ENCODE measurements at places on chromosomes 3 and 15.

GRCh38 chr3:34382859-34383258 is 584.4 kb downstream of the PDCD6IP start:
- no peak for DNase-seq

DNA sequence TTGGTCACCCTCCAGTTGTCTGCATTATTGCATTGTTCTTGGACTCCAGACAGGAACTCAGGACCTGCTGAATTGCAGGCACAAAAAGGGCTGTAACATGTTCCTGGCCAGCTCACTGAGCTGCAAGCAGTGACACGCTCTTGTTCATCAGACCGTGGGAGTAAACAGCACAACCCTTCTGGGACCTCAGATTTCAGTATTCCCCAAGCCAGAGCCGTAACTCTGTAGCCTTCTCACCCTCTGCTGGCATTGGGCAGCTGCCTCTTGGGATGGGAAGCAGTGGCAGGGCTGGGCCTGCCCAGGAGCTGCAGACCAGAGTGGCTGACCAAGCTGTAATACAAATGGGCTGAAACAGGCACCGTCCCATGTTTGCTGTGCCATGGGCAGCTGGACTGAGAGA is 607.1 kb upstream of the BCHE start:
- no peak for DNase-seq

- no peak for DNase-seq
Observed at GRCh38 chr3:168951884-168952283, 711.6 kb downstream of the MECOM start.

DNA sequence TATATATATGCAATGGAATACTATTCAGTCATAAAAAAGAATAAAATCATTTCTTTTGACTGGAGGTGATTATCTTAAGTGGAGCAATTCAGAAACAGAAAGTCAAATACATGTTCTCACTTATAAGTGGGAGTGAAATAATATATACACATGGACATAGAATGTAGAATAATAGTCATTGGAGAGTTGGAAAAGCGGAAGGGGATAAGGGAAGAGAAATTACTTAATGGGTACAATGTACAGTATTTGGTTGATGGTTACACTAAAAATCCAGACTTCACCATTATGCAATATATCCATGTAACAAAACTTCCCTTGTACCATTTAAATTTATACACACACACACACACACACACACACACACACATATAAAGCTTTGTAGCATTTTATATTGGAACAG is 84.3 kb downstream of the RAP2B start:
- no peak for DNase-seq

GRCh38 chr3:58329150-58329921 is 3.4 kb upstream of the PXK start:
- DNase-seq: no peak

GRCh38 chr15:62447742-62448141 is 282.7 kb upstream of the C2CD4B start:
- DNase-seq: no peak

GRCh38 chr3:15628967-15629366 is 27.4 kb downstream of the BTD start:
- no peak for DNase-seq

GRCh38 chr3:46702246-46703012 is 1.2 kb downstream of the TMIE start:
- no peak for DNase-seq

DNA sequence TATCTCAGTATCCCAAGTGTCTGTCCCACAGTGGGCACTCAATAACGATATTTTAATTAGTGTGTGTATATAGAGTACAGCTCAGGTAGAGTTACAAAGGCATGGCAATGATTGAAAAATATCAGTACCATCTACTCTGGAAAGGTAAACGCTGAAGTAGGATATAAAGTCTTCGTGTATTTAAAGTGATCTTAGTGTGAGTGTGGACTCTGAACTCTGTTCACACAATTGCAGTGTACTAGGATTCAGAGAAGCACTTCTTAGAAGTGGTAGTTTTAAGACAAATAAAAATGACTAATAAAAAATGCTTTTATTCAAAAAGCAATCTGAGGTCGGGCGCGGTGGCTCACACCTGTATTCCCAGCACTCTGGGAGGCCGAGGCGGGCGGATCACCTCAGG is 62.9 kb upstream of the RAP2B start:
- DNase-seq: no peak

DNA sequence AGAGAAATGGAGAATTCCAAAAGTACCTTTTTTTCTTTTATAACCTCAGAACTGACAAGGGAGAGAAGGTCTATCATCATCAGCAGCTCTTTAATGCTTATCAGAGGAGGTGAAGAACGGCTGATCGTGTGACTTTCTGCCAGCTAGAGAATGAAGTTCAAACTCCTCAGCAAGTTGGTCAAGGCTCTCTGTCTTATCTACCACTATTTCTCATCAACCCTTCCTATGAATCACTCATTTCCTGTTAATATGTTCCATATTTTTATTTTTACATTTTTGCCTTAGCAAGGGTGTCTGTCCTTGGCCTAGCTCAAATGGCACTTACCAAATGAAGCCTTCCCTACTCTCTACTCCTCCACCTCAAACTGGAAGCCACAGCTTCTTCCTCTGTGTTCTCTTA is 73.1 kb upstream of the TSPAN3 start:
- no peak for DNase-seq

- no peak for DNase-seq
Observed at GRCh38 chr3:186653080-186653707, 12.6 kb upstream of the HRG start.

DNA sequence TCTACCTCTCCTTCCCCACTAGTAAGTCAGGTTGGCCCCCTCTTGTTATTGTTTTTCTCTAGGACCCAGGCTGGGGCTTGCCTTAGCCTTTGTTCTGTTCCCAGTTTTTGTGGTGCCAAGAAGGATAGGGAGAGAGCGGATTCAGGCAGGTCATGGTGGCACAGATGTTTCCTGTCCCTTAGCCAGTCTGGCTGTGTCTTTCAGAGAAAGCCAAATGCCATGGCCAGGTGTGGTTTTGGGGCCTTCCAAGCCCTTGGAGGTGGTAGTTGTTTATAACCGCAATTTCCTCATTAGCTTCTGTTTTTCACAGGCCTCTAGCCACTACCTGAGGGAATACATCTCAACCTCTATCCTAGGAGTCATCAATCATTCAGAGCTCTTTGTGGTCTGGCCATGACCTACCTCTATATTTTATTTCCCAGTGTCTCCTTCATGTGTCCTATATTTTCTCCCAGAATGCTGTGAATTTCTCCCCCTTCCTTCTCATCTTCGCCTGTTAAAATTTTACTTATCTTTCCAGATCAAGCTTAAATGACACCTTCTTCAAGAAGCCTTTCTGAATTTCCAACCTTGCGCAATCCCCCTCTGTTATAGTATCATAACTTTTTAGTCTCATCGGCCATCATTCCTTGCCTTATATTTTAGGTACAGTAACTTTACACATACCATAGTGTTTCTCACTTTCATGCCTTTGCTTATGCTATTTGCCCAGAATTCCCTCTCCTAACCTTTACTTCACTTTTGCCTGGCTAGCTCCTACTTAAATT is 38.2 kb downstream of the TIMP4 start:
- no peak for DNase-seq

DNA sequence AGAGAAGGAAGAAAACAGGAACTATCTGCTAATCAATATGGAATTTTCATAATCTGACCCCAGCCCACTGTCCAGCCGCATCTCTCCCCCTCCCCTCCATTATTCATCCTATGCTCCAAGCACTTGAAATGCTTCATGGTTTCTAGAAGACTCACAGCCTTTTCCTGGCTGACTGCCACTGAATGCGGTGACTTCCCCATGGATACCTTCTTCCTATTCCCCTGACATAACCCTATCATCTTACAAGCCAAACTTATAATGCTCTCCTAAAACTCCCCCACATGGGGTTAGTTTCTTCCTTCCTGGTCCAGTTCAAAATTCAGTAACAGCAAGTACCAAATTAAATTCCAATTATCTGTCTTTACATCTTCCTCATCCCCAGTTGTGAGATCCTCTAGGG is 31.2 kb upstream of the PTX3 start:
- no peak for DNase-seq

DNA sequence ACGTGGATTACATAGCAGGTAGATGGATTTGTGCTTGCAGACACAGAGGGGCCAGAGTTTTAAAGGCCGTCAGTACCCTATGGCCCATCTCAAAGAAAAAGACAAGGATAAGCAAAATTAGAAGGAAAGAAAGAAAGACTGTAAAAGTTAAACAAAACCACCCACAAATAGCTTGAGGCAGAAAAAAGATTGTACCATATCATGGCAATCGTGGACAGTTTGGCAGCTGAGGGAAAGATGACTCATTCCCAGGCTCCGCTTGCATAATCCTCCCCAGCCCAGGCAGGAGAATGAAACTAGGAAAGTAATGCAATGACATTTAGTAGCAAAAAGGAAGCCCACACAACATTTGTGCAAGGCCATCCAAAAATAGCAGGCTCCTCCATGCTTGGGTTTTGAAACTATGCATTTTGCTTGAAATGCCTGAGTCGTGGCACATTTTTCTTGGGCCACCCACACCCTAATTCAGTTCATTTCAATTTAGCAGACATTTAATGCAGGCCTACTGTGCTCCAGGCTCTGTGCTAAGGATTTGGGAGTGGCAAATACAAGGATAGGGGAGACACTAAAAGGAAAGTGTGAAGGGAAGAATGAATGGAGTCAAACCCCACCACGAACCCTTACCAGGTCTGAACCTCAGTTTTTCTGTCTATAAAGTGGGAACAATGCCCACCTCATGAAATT is 40.9 kb upstream of the SMAD3 start:
- DNase-seq: no peak

GRCh38 chr3:162769564-162769963 is 1273.0 kb downstream of the OTOL1 start:
- no peak for DNase-seq

DNA sequence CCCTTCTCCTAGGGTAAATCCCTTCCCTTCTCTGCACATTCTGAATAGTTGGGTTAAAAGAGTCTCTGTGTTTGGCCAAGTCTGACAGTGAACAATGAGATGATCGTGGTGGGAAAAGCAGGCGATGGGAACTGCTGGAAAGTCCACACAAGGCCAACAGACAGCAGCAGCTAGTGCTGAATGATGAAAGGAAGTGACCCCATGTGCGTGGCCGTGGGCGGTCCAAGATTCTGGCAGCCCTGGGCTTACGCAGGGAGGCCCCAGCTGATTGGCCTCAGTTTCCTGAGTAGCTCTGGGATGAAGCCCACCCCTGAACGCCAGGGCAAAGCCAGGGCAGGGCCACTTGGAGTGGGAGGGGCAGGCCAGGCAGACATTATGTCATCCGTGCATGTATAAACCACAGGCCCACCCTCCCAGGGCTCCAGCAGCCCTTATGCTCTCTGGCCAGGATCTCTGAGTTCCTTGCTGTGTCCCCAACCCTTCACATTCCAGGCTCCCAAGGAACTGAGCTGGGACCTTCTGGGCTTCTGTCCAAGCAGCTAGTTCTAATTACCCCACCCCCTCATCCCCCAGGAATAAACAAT is 57.8 kb downstream of the CDC25A start:
- DNase-seq: no peak

- DNase-seq: no peak
Observed at GRCh38 chr3:55731741-55732140, 244.6 kb upstream of the WNT5A start.

DNA sequence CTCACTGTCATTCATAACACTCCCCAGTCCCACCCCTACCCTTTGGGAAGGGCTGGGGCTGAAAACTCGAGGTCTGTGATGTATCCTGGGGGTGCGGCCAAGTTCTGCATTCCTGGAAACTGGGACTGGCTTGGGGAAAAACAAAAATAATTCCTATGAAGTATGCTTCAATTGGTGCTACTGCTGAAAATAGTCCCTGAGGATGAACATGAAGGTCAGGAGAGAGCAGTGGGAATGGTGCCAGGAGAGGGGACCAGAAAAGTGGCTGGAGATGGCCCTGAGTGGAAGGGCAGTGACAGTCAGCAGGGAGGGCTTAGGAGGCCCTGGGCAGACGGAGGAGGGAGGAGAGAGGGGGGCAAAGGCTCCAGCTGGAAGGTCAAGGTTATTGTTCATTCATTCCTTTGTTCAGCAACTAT is 4.8 kb upstream of the ISLR start:
- no peak for DNase-seq

- DNase-seq: no peak
Observed at GRCh38 chr3:8156138-8156537, 345.5 kb upstream of the LMCD1 start.

DNA sequence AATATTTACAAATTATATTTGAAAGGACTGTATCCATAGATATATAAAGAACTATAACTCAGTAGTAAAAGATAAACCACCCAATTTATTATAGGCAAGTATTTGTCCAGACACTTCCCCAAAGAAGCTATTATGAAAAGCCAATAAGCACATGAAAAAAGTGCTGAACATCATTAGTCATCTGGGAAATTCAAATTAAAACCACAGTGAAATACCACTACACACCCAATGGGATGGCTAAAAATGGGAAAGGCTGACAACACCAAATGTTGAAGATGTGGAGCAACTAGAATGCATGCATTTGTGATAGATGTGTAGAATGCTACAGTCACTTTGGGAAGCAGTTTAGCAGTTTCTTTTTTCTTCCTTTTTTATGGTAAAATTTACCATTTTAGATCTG is 147.0 kb downstream of the PDE8A start:
- DNase-seq: no peak

DNA sequence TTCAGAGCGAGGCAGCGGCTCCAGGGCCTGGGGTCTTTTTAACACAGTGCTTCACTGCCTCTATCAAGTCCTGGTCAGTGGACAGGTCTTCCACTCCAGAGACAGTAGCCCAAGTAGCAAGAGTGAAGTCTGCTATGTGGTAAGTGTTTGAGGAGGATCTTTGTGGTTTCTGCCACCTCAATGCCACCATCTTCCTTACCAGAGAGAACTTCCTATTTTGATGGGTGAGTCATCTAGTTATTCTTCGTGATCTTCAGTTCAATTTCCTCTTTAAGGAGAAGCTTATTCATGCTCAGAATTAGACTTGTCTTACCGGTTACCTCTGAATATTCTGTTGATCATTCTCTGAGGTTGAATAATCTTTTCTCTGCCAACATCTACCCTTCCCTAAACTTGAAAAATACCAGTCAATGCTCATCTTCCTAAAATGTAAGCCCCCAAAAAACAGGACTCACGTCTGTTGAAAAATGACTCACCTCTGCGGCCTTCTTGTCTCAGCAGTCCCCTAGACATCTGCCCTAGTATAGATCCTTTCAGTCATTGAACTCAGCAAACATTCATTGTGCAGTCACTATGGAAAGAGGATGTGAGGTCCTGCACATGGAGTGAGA is 32.2 kb upstream of the BCL6 start:
- DNase-seq: no peak

- DNase-seq: no peak
Observed at GRCh38 chr15:60408463-60408981, 10.7 kb upstream of the ANXA2 start.

- no peak for DNase-seq
Observed at GRCh38 chr3:171736556-171736955, 73.7 kb downstream of the PLD1 start.

GRCh38 chr3:99842826-99843589 is 25.3 kb downstream of the CMSS1 start:
- DNase-seq: no peak

GRCh38 chr3:30193625-30194044 is 412.8 kb upstream of the TGFBR2 start:
- no peak for DNase-seq
